Stimulated activated CD4-positive, alpha-beta T cell treated with anti-CD3 and anti-CD28 coated beads, Interleukin-15, amount 100 ng/mL, for 1 hour (primary cell): ENCODE measurements at places on chromosomes 4 and X.

GRCh38 chrX:57516491-57516890 lies 75.3 kb upstream of the ZXDB start:
- no peak for DNase-seq

DNA sequence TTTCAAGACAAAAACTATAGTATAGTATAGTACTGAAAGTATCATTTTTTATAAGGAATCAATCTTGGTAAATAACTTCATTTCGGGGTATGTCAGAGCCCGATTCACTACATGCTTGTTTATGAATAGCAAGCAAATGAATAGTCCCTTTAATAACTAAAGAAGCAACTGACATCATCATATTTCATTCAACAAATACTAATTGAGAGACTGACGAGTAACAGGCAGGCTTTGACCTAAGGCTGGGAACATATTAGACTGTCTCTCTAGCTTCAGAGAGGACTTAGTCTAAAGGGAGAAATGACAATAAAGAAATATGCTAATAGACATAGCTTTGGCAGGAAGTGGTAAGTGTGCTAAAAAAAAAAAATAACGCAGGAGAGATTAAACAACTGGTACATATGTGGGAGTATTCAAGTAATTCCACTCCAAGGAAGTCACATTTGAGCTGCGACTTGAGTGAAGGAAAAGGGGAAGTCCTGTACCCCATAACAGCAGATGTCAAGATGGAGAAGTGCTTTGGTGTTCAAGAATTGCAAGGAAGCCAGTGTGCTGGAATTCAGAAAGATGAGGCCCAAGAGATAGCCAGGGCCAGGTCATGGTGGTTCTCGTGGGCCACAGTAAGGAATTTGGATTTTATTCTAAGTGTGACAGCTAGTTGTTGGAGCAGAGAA lies 284.9 kb downstream of the FBXO8 start:
- DNase-seq, result no peak

GRCh38 chrX:154505734-154506133 lies 10.3 kb downstream of the FAM3A start:
- no peak for DNase-seq

GRCh38 chr4:22500831-22501714 lies 14.8 kb downstream of the ADGRA3 start:
- DNase-seq, result no peak

- no peak for DNase-seq
Measured at GRCh38 chr4:39353478-39354253, 12.5 kb downstream of the RFC1 start.

DNA sequence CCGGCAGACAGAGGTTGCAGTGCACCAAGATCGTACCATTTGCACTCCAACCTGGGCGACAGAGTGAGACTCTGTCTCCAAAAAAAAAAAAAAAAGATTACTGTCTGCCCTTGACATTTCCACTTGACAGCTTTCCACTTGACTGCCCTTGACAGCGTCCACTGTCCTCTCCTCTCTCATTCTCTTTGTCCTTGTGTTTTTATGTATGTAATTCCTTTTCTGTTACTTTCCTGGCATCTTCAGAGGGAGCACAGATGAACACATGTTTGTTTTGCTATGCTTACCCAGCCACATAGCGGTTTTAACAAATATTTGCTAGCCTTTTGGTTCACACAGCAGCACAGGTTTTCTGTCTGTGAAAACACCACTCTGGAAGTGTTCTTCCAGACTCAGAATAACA lies 26.2 kb downstream of the SYAP1 start:
- DNase-seq, result no peak

DNA sequence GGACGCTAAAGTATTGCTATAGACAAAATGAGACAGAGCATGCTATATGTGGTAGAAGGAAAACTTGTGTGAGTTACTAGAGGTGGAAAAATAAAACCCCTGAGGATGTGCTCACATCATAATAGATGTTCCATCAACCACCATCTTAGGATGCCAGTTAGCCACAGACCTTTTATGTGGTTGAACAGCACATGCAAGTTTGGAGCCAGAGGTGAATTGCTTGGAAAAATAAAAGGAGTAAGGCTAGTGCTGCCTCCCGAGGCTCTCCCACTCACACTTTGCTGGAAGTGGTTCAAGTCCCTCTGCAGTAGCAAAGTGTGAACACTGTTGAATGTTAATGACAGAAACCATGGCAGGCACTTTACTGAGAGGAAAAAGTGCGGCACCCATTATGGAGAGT lies 39.4 kb upstream of the PPARGC1A start:
- DNase-seq, result no peak

- DNase-seq, result no peak
Measured at GRCh38 chr4:138308356-138308755, 66.2 kb upstream of the SLC7A11 start.

DNA sequence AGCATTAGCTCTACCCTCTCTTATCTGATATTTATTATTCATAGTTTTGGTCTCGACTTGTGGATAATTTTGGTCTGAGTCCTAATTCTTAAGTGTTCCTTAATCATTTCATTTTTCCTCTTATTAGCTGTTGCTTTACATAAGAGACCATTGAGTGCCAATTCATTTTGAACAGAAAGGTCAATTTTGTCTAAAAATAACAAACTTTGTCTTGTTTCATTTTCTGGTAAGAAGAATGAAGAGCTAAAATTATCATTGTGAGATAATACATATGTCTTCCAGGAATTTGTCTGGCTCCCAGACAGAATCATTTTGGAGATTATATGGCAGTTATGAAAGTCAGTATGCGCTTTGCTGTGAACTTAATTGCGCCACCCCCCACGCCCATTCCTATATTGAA lies 1471.8 kb downstream of the PCDH7 start:
- no peak for DNase-seq

GRCh38 chrX:23952984-23953907 lies 45.4 kb downstream of the CXorf58 start:
- peak; percentile 2 for DNase-seq

GRCh38 chrX:149638860-149639259 lies 7.3 kb upstream of the TMEM185A start:
- no peak for DNase-seq

DNA sequence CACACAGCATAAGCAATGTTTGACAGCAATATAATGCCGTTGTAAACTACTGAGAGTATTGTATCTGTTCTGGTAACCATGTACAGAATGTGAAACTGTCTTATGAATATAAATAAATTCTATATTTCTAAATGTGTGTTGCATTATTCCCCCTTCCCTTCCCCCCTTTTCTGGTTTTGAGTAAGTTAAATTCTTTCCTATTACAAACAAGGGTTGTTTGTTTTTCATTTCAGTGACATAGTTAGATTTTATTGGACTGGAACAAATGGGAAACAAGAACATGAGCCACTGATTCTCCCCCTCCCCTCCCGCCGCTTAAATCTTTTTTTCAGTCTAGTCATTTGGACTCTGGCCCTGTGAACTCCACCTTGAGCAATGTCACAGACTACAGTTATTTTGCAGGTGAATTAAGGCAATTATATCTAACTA lies 69.8 kb downstream of the GPAT3 start:
- DNase-seq, result no peak

DNA sequence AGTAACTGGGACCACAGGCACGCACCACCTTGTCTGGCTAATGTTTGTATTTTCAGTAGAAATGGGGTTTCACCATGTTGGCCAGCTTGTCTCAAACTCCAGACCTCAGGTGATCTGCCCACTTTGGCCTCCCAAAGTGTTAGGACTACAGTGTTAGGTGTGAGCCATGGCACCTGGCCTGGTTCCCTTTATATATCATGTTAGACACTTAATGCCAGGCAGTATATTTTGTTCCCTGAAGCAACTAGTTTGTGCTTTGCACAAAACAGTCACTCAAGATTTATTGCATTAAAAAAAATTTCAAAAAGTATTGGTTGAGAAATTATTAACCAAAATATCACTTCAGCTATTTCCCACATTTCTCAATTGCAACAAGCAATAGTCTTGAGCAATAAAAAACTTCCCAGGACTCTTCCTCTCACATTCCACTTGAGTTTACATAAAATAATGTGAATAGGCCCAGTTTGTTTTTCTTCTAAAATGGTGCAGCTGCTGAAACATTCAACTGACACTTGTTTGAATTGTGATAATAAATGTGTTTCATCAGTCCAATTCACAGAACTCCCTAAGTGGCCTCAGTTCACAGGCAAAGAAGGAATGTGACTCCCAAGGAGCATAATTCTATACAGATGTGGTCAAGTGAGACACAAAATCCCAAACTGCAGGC lies 22.7 kb downstream of the CXCL1 start:
- DNase-seq, result no peak

DNA sequence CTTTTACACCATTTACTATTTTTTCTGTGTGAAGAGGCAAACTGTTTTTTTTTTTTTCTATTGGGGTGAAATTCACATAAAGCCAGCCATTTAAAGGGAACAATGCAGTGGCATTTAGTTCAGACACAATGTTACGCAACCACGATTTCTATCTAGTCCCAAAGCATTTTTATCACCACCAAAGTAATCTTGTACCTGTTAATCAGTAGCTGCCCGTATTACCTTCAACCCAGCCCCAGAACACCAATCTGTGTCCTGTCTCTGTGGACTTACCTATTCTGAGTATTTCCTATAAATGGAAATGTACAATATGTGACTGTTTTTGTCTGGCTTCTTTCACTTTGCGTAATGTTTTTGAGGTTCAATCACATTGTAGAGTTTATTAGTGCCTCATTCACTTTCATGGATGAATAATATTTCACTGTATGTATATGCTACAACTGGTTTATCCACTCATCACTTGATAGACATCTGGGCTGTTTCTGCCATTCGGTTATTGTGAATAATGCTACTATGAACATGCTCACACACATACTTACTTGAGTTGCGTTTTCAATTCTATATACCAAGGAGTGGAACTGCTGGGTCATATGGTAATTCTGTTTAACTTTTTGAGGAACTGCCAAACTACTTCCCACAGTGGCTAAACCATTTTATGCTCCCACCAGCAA lies 116.2 kb downstream of the CDS1 start:
- no peak for DNase-seq

- no peak for DNase-seq
Measured at GRCh38 chrX:154735695-154736393, 15.0 kb downstream of the GAB3 start.

DNA sequence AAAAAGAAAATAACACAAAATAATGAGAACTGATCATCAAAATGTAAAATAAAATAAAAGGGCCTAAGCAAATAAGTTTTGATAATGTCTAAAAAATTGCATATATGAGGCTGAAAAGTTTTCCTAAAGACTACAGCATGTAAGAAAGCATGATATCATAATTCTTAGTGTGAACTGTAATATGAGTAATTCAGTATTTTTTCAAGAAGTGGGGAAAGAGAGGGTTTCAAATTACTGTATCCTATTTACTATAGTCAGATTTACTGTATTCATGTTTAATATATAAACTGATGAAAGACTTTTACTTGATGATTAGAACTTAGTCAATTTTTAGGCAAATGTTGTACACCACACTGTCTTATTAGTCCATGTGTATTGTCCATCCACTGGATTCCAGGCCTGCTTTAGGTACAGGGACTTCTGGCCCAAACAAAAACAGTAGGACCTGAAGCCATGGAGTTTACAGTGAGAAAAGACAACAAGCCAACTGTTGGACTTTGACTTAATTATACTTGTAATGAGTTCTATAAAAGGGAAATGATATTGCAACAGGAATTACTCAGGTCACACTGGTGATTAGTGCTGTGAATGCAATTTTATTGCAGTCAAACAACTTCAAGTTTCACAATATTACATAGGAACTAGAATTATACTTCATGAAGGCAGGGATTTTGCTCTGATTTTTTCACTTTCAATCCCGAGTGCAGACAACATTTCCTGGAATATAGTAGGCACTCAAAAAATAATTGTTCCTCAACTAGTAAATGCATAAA lies 517.7 kb upstream of the GALNT7 start:
- DNase-seq, result no peak

DNA sequence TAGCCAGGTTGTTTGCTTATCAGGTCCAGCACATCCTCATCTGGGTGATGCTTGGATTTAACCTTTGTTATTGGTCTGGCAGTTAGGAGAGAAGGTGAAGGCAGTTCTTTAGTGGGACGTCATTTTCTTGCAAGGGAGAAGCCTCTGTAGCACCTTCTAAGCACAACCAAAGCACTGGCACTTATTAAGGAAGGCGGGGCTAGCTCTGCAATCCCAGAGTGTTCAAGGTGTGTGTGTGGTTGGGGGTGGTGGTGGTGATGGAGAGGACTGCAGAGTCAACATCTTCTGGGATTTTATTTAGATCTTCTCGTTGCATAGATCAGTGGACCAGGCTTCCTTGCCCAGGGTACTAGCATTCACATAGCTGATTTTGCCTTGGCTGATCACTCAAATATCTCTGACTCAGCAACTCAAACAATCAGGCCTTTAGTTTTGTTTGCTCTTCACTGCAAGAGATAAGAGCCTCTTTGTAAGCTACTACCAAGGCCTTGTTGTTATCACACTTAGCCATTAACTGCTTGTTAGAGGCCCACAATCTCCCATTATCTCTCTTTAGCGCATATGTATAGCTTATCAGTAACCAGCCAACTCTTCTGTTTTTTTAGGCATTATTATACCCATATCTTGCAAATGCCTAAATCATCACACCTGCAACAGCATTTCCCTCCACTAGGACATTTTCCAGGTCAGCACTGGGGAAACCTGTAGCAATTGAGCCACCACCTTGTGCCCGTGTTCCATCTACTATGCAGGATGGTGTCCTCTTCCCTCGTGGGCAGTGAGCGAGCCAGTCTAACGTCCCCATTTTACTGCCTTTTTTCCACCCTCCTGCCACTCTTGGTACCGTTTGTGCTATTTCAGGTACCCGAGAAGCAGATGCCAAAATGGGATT lies 36.5 kb upstream of the LINC00632 start:
- no peak for DNase-seq

- DNase-seq, result no peak
Measured at GRCh38 chr4:1126506-1126905, 13.1 kb upstream of the RNF212 start.

- DNase-seq, result no peak
Measured at GRCh38 chrX:41692162-41692749, 3.5 kb downstream of the GPR34 start.

- DNase-seq, result no peak
Measured at GRCh38 chrX:69144838-69145680, 20.2 kb downstream of the PJA1 start.

GRCh38 chr4:101101072-101101471 lies 246.3 kb downstream of the PPP3CA start:
- no peak for DNase-seq

DNA sequence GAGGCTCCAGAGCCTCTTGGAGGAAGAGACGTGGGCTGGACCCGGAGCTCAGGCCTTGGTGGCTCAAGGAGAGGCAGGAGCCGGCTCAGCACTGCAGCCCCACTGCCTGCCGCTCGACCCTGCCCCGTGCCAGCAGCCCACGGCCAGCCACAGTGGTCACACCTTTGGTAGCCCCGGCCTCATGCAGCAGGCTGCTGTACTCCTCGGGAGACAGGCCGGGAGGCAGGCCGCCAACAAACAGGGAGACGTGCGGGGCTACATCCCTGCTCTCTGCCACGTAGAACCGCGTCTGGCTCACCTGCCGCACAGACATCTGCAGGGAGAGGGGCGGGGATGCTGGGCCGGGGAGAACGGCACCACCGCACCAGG lies 7.6 kb downstream of the DGKQ start:
- no peak for DNase-seq
